ENCODE measurements at places on chromosomes 4 and X. TPM values are rescaled to one million over a fixed set of nuclear protein-coding genes. Genes with fewer than 3 reads are reported as not detected.

The CCDC120 gene
- 15.7 TPM for total RNA-seq

The TAPT1 gene
- total RNA-seq: 41.2 TPM

The SMIM10 gene
- 0.85 TPM for total RNA-seq

The CXCR3 gene
- 2.3 TPM for total RNA-seq

The GPR119 gene
- total RNA-seq: 0.31 TPM

The MYOZ2 gene
- total RNA-seq: not detected

The SHOX gene
- 0.36 TPM for total RNA-seq

The GPR78 gene
- total RNA-seq: not detected

The PRR32 gene
- total RNA-seq: not detected

The ZNF518B gene
- 14.5 TPM for total RNA-seq

The UGDH gene
- total RNA-seq: 303 TPM

The SUPT20HL2 gene
- not detected for total RNA-seq

The FAM184B gene
- 0.18 TPM for total RNA-seq

The PAGE4 gene
- not detected for total RNA-seq

The PPBP gene
- not detected for total RNA-seq

The HTN1 gene
- not detected for total RNA-seq

The FAM241A gene
- total RNA-seq: 1.6 TPM

The SRPX2 gene
- 4.5 TPM for total RNA-seq

Data from left colon (tissue), 2 donors.